Frontal cortex (tissue), 4 donors: ENCODE measurements at places on chromosomes 5 and 9. TPM values are rescaled to one million over a fixed set of nuclear protein-coding genes. Genes with fewer than 3 reads are reported as not detected.

DNA sequence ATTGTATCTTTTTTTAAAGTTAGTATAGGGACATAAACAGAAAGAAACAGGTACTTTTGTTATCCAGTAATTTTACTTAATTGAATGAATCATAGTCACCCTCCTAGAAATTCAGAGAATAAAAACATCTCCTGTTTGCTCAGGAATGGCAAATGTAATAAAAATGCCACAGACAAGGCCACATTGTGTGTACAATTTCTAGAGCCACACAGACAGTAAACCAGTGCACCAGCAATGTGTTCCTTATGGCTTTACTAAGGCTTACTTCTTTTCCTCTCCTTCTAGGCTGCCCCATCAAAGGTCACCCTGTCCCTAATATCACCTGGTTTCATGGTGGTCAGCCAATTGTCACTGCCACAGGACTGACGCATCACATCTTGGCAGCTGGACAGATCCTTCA, 145.5 kb downstream of the SAXO1 start:
- no peak for DNase-seq

DNA sequence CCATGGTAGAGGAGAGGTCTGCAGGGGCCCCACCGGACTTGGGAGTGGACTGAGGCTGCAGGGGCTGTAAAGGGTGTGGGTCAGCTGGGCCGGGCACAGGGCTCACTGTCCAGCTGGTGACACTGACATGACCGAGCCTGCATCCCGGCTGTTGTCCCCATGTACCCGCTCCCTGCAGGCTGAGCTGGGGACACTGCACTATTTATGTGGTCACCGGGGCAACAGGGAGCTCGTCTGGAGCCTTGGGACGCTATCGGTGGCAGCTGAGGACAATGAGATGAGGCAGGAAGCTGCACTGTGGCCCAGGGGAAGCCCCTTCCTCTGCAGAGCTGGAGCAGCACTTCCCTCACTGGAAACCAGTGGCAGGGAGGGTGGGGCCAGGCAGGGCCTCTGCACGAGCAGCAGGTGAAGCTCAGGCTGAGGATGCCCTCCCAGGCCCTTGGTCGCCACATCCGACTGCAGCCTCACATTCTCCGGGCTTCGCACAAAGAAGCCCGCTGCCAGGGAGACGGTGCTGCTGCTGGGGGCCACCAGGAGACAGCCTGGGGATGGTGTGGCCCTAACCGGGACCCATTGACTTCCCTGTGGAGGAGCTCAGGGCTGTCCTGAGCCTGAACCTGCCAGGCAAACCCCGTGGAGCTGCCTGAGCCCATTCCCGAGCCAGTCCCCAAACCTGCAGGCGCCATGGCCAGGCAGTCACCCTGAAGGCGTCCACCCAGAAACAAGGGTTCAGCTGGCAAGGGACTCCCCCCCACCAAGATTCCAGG, 26.4 kb downstream of the ZDHHC11B start:
- DNase-seq = peak; percentile 64

- DNase-seq = no peak
Observed at GRCh38 chr5:59390989-59391388, 502.5 kb downstream of the PDE4D start.

GRCh38 chr9:87255431-87256155, 242.1 kb upstream of the DAPK1 start:
- DNase-seq = no peak

- no peak for DNase-seq
Observed at GRCh38 chr5:176677209-176677939, 30.1 kb downstream of the TSPAN17 start.

SPATA31C2 gene
- not detected for total RNA-seq
